ENCODE measurements at places on chromosomes 5 and 9.
A peak's percentile ranks its signal among the peaks of the same experiment; 100 is the strongest.

DNA sequence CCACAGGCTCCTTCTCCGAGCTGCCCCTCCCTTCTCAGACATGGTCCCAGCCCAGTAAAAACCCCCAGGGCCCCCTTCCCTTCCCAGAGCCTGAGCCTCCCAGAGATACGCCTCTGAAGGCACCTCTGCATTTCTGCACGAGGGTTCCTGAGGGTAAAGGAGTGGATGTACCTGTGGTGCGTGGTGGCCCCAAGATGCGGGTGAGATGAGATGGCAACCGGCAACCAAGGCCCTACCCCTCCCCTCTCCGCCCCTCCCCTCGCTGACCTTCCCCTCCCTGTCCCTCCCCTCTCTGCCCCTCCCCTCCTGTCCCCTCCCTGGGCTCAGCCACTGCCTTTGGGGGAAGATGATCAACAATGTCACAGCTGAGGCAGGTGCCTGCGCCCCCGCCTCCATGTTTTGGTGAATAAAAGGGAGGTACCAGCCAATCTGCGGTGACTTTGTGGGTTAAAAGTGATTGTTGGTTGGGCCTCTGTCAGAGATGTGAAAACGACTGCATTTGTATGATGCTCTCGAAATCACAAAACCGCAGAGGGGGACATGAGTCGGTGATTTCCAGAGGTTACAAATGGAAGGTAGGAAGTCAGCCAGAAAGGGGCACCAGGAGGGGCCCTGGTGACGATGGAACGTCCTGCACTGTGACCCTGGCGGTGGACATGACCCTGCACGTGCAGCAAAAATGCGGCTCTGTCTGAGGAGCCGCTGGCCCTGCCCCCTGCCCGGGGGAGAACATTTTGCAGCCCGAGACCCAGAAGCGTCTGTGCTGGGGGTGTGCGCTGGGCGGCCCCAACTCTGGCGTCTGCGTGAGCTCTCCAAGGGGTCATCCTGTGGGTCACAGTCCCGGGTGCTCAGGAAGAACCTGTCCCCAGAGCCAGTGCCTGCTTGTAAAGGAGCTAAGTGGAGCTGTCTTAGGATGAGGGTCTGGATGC lies 3.7 kb downstream of the LCN9 start:
- DNase-seq, result no peak

DNA sequence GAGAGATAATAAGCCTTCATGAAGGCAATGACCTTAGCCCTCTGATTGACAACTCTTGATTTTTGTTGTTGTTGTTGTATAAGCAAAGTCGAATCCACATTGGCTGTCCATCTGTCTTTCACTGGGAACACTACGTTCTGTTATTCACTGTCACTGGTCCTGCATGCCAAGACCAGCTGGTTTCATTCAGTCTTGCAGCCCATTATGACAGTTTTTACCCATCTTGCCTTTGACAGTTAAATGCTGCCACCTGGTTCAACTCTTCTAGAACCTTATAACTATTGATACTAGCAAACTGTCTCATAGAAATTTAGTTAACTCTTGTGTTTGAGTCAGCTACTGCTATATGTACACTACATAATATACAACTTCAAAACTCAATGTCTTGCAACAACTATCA lies 382.3 kb upstream of the CDH10 start:
- no peak for DNase-seq

- no peak for DNase-seq
Observed at GRCh38 chr5:161414896-161415295, 131.6 kb downstream of the GABRB2 start.

DNA sequence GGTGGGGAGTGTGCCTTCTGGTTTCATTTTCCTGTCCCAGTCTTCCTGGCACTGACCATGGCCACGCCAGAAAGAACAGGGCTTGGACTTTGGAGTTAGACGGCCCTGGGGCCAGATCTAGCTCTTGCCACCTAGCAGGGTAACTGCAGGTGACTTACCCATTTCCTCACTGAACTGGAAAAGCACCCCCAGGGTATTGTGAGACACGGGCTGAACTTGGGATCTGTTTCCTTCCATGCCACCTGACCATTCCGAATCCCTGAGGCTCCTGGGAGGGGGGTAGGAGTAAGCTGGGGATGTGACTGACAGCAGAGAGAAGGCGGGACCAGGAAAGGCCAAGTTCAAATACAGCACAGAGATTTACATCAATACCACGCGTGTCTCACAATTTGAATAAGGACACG lies 9.4 kb downstream of the HNRNPAB start:
- no peak for DNase-seq

DNA sequence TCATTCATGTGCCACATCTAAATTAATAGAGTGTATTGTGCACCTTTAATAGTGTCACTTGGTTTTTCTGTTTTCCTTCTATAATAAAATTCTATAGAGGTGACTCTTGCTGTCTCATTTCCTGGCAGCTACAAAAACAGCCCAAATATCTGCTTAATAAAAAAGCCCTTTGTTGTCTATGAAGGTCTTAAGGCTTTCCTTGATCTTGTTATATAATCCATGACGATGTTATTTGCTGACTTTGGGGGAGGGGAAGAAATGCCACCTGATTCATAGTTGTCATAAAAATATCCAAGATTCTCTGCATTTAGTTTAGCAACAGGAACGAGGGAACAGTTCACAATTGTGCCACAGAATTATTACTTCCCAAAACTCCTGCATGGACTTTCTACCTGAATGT lies 31.3 kb downstream of the CPEB4 start:
- no peak for DNase-seq

DNA sequence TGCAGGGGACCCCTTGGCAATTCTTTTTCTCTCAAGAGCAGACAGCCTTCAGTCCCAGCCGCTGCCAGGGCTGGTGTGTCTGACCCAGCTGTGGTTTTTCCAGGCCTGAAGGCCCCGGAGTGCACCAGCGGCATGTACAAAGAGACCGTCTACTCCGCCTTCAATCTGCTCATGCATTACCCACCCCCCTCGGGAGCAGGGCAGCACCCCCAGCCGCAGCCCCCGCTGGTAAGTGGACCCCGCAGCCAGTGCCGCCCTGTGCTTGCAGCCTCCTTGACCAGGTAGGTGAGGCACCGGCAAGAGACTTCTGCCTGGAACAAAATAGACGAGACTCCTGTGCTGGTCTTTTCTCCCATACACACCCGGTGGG lies 1.3 kb downstream of the TCF7 start:
- DNase-seq, result no peak

GRCh38 chr9:37324691-37325490 lies 97.6 kb upstream of the GRHPR start:
- DNase-seq, result no peak

DNA sequence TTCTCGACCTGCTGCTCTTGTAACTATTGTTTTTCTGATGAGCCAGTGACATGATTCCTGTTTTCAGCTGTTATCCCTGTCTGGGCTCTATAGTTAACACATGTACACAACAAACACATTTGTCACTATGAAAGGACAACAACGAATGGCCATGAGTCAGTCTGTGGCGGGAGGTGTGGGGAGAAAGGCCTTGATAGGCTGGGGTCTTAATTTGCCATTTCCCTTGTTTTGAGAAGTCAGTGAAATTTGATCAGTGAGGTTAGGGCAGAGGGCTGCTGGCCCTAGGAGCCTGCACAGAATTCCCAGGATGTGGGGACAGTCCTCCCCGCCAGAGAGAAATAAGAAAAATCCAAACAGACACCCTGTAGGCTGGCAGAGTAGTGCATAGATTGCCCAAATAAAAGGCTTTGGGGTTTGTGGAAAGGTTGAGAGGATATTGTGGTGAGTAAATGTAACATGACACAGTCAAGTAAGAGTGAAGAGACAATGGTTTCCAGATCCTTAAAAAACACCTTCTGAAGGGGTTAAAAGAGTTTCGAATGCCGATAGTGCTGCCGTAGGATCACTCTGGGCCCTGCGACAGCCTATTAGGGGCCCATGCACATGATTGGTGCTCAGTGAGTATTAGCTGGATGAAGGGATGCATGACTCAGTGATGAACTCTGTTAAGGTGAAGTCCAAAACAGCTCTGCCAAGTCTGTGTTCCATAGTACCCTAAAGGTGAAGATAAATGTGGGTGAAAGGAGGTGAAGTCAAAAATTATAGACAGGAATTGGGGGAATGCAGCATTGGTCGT lies 110.9 kb upstream of the PRRC1 start:
- no peak for DNase-seq

DNA sequence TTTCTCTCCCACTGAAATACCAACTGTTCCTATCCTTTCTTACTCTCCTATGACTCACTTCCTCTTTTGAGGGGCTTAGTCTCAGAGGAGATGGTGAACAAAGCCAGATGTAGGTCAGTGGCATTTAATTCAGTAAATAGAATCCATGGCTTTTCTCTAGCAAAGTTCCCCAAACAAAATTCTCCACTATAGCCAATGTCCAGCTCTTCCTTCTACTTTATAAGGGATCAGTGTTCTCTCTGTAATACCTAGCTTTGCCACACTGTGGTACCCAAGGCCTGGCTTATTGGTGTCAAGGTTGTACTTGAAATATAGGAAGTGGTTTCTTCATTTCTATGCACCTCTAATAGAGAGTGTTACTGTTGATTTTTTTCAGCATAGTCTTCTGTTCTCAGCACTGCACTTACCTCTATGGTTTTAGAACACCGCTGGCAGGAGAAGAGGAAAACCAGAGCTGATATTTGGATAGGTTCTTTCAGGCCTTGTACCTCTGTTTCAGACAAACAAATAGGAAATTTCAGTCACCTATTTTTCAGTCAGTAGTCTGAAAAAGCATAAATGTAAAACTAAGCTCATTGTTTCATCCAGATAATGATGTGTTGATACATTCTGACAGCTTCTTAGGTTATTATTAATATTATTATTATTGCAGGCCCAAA lies 40.6 kb upstream of the ITGA2 start:
- no peak for DNase-seq

DNA sequence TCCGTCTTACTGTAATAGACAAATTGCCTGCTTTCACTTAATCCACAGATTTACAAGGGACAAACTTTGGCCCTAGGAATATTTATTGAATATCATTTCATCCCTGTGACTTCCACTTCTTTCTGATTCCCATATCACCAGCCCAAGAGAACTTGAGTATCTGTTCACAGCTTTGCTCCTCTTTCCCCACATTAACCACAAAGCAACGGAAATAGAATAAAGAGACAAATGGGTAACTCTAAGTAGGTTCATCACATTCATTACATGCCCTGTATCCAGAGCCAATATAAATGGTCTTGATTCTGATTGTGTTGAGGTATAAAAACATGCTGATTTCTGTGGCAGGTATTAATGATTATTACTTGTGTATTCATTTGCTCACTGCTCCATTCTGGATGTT lies 41.9 kb downstream of the TMEM252 start:
- DNase-seq, result no peak

DNA sequence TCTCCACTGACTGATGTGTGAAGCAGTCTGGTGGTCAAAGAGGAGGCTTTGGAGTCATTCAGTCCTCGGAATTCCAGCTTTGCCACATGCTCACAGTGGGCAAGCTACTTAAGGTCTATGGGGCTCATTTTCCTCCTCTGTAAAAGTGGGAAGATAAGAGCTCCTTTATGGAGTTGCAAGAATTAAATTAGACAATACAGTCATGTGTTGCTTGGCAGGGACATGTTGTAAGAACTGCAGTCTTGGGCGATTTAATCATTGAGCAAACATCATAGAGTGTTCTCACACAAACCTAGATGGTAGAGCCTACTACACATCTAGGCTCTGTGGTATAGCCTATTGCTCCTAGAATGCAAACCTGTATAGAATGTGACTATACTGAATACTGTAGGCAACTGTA lies 253.9 kb downstream of the SH3GL2 start:
- DNase-seq, result no peak

- DNase-seq, result no peak
Observed at GRCh38 chr9:124214596-124215367, 43.0 kb upstream of the NEK6 start.

GRCh38 chr5:144017119-144017518 lies 153.3 kb downstream of the YIPF5 start:
- DNase-seq, result no peak

- DNase-seq, result no peak
Observed at GRCh38 chr9:93662952-93663572, 86.7 kb downstream of the PHF2 start.

GRCh38 chr5:115571441-115571878 lies 26.9 kb upstream of the FEM1C start:
- DNase-seq, result no peak

- DNase-seq, result no peak
Observed at GRCh38 chr5:36875051-36875789, 1.3 kb upstream of the NIPBL start.

GRCh38 chr5:78326930-78327329 lies 32.4 kb upstream of the AP3B1 start:
- DNase-seq, result no peak

DNA sequence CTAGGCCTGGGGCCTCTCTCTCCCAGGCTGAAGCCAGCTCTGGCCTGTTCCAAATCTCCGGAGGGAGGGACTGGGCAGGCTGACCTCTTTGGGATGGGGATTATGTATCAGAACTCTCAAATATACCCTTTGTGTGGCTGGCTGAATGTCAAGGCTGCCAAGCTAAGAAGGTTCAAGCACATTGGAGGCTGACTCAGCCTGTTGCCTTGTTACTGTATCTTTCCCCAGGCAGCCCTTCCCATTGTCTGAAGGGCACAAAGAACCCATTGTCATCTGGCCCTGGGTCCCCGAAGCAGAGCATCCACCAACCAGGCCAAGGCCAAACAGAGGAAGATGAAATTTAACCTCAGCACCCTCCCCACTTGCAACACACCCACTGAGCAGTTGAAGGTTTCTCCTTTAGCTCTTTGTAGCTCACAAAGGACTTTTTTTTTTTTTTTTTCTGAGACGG lies 7.3 kb upstream of the SPARC start:
- DNase-seq, result no peak

- DNase-seq, result peak; percentile 83
Observed at GRCh38 chr9:109766351-109766750, 13.6 kb upstream of the PALM2AKAP2 start.

DNA sequence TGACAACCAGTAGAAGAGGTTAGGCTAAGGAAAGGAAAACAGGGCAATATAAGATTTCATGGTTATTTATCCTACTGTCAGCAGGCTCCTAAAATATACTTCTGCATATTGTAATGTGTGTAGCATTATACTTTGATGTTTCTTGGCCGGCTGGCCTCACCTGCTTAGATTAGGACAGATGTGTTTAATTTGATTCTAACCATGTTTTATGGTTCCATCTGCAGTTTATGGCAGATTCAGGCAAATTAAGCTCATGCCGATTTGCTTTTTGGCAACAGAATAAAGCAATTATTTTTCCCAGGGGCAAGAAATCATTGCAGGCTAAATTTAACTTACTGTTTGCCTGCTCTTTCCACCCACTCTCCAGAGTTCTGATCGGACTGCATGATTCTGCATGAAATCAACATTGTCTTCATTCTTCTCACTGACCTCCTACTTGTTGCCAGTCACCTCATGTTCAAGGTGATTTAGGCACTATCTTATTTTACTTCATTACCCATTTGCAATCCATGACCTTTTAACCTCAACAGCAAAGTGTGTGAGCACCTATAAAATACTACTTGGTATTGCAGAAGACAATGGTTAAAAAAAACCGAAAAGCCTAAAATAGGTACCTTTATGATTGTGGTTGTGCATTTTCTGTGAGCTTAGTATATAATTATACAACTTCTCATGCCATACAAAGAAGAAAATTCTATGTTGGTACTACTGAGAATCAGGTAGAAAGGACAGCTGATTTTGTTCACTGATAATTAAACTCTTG lies 125.2 kb downstream of the EDIL3 start:
- DNase-seq, result no peak

GRCh38 chr5:125696762-125697161 lies 726.4 kb upstream of the GRAMD2B start:
- DNase-seq, result peak; percentile 29

GRCh38 chr5:124239572-124239971 lies 506.9 kb downstream of the ZNF608 start:
- no peak for DNase-seq

Data from AG04449 (cell line).